ENCODE measurements at places on chromosomes 16 and 17.

- DNase-seq: no peak
Measured at GRCh38 chr16:68273896-68274295, 9.6 kb downstream of the SLC7A6 start.

- DNase-seq: no peak
Measured at GRCh38 chr16:84090211-84090610, 26.5 kb downstream of the MBTPS1 start.

- no peak for DNase-seq
Measured at GRCh38 chr17:12195418-12195817, 174.7 kb downstream of the MAP2K4 start.

GRCh38 chr17:65265276-65265675 lies 128.1 kb downstream of the RGS9 start:
- DNase-seq: no peak

GRCh38 chr17:42060231-42060630 lies 9.8 kb upstream of the C17orf113 start:
- DNase-seq: no peak

DNA sequence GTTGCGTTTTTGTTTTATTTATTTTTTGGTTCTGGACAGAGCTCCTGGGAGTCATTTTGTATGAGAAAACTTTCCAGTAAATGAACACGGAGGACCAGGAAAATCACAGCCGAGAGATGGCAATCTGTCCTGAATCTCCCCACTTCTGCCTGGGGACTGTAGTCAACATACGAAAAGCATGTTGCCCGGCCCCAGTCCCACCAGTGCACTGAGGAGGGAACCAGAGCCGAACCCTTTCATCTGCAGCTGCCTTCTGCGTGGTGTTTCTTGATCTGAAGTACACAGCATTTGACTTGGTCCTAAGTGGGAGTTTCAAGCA lies 18.9 kb downstream of the SNX11 start:
- DNase-seq: no peak

DNA sequence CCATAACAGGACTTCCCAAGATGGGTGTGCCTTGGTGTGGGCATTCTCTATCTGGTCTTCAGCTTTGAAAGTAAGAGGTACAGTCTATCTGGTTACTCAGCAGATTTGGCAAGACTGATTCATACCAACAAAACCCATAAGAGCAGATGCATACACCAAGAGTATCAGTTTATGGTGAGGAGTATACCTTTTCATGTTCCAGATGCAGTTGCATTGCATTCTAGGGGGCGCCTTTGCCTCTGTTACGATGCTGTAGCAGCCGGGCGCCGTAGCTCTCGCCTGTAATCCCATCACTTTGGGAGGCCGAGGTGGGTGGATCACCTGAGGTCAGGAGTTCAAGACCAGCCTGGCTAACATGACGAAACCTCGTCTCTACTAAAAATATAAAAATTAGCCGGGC lies 31.1 kb upstream of the CARMIL2 start:
- no peak for DNase-seq

DNA sequence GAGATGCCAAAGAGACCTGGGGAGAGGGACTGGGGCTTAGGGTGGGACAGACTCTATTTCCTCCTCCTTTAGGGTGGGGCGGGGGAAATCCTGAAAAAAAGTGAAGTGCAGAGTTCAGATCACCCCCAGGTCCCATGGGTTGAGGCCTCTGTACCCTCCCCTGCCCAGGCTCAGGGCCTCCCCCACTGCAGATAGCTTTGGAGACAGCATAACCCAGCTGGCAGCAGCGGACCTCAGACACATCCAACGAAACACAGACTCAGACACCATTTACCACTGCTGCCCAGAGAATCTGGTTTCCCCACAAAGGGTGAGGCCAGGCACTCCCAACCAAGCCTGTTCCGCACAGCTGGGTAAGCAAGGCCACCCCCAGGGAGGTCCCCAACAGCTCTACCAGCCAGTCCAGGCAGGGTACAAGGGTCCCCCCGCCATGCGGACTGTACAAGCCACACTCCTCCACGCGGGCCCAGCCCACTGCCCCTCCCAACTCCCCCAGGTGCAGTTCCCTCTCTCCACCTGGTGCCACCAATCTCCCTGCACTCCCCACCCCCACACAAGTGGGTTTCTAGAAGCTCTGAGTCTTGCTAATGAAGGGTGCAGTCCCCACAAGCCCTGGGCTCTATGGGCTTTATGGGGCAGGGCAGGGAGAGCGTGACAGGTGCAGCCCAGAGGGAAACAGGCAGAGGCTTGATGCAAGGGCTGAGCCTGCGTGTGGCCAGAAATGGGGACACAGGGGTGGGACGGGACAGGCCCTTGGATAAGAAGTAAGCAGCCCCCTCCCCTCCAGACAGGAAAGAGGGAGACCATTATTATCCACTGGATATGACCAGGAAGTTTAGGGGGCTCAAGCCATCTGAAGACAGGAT lies 8.9 kb downstream of the RHBDF2 start:
- DNase-seq: no peak

- DNase-seq: no peak
Measured at GRCh38 chr16:67560827-67561342, 1.4 kb upstream of the CTCF start.

- no peak for DNase-seq
Measured at GRCh38 chr16:74778646-74779045, 4.0 kb upstream of the FA2H start.

DNA sequence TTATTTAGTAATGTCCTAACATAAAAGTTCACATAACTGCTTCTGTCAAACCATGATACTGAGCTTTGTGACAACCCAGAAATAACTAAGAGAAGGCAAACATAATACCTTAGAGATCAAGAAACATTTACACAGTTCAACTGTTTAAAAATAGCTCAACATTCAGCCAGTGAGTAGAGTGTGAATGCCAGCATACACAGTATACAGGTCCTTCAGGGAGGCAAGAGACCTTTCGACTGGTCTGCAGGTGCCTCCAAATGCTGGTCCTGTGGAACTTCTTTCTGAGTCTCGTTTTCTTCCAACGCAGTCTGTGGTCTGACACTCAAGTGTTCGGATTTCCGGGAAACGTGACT lies 10.3 kb downstream of the MRPS23 start:
- DNase-seq: no peak

- DNase-seq: no peak
Measured at GRCh38 chr16:56306690-56307533, 115.6 kb downstream of the GNAO1 start.

DNA sequence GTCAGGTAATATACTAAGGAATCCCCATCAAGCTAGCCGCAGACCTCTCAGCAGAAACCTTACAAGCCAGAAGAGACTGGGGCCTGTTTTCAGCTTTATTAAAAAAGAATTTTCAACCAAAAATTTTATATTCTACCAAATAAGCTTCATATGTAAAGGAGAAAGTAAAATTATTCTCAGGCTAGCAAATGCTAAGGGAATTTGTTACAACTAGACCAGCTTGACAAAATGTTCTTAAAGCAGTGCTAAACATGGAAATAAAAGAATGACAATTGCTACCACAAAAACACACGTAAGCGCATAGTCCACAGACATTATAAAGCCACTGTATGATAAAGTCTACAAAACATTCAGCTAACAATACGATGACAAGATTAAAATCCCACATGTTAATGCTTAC lies 449.4 kb upstream of the MON1B start:
- DNase-seq: no peak

GRCh38 chr17:44197980-44198720 lies 1.5 kb downstream of the ATXN7L3 start:
- DNase-seq: no peak

- no peak for DNase-seq
Measured at GRCh38 chr17:48241131-48241591, 133.6 kb downstream of the SNX11 start.

DNA sequence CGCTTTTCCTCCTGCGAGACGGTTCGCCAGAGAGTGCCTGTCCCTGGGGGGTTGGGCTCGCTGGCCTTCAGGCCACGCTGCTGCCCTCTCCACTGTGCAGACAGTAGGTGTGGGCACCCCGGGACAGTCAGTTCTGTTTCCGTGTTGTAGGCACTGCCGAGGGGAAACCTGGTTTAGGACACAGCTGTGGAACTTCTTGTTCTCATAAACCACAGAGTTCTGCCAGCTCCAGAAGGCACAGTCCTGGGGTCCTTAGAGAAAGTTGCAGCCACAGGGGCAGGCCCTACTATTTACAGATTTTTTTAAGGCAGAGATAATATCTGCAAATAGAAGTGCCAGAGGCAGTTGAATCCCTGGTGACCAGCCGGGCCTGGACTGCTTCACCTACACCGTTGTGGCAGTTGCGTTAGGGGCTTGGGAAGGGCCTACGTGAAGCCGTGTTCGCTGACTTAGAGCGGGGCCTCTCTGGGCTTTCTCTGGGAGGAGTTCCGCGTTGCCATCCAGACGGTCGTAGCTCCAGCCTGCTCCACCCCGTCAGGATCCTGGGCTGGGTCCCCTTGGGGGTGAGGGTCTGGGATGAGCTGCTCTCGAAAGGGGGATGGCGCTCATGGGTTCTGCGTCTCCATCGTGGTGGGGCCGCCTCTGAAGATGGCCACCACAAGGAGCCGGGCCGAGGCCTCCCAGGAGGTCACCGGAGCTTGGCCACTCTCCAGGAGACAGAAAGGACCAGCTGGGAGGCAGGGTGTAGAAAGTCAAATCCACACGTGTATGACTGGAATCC lies 126.3 kb downstream of the BANP start:
- no peak for DNase-seq

GRCh38 chr17:21174713-21175112 lies 39.2 kb downstream of the TMEM11 start:
- no peak for DNase-seq

DNA sequence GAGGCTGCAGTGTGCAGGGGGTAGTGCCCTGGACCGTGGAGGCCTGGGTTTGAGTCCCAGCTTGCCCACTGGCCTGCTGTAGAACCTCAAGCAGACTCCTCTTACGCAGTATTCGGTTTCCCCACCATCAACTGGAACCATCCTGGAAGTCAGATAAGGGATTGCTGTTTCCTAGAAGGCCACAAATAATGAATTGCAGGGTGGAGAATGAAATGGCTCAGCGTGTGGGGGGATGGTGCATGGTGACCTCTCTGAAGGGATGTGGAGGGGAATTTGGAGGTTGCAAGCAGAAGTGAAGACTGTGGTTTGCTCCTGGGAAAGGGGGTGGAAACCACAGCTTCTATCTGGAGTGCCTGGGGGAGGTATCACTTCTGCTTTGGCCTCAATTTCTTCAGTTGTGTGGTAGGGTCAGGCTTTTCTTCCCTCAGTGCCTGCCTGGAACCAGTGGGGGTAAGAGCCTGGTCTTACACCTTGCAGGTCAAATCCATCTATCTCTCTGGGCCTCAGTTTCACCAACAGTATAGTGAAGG lies 1.7 kb downstream of the ADGRG5 start:
- no peak for DNase-seq

- DNase-seq: no peak
Measured at GRCh38 chr16:49832177-49832576, 23.7 kb downstream of the ZNF423 start.

DNA sequence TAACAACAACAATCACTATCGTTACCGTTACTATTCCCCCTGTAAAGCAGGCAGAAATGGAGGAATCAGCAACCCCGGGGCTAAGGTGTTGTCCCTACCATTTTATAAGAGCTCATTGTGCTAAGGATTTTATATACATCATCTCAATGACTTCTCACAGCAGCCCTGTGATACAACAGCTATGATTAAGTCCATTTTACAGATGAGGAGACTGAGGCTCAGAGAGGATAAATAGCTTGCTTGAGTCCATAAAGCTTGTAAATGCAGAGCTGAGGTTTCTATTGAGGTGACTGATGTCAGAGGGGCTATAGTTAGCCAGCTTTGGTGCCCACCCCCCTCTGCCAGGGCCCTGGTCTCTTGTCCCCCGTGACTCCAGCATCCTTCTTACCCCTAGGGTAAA lies 16.7 kb upstream of the PDK2 start:
- no peak for DNase-seq

GRCh38 chr16:75206749-75207451 lies at the start of gene CTRB2:
TSS of gene CTRB2 (minus strand) at chr16:75207161. CDS start at chr16:75207141, 20 bp downstream.
- DNase-seq: no peak

- DNase-seq: no peak
Measured at GRCh38 chr17:77611791-77612502, 346.6 kb upstream of the TNRC6C start.

- DNase-seq: no peak
Measured at GRCh38 chr17:38464723-38465390, 36.6 kb downstream of the ARHGAP23 start.

- no peak for DNase-seq
Measured at GRCh38 chr17:7354262-7354843, 603 bp upstream of the TMEM95 start.

- no peak for DNase-seq
Measured at GRCh38 chr17:2071455-2072281, 16.8 kb downstream of the HIC1 start.

GRCh38 chr16:27764869-27765675 lies 215.1 kb downstream of the KATNIP start:
- no peak for DNase-seq

GRCh38 chr16:27918755-27919154 lies 144.8 kb downstream of the GSG1L start:
- no peak for DNase-seq

- DNase-seq: no peak
Measured at GRCh38 chr17:69218986-69219385, 9.6 kb downstream of the ABCA10 start.

GRCh38 chr17:18156171-18156975 lies 27.3 kb upstream of the ALKBH5 start:
- no peak for DNase-seq

DNA sequence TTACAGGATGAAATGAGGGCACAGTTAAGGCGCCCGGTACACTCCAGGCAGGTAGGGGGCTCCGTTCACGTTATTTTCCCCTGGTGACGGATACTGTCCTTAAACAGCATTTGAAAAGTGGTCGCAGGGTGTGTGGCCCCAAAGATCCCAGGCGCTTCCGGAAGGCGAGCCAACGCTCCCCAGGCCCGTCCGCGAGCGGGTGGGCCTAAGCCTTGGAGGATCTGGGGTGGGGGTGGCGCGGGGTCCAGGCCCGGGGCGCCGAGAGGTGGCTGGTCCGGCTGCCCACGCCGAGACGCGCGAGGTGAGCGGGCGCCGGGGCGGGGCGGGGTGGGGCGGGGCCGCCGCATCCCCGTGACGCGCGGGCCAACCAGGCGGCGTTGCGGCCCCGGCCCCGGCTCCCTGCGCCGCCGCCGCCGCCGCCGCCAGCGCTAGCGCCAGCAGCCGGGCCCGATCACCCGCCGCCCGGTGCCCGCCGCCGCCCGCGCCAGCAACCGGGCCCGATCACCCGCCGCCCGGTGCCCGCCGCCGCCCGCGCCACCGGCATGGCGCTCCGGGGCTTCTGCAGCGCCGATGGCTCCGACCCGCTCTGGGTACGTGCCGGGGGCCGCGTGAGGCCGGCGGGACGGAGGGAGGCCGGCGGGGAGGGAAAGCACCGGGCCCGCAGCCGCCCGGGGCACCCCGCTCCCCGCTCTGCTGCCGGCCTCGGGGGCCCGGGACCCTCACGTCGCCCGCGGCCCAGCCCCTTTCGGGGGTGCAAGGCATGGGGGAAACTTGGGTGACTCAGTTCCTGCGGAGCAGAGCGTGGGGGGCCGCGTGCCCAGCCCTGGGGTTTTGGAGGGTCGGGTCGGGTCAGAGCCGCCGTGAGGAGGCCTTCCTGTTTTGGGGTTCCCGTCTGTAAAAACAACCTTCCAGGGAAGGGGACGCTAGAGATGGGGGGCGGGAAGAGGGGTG lies at the start of gene ABCC1:
Gene ABCC1 (plus strand): TSS at position 407 of the 951 bp plus-strand sequence. CDS start 136 bp downstream, at position 543.
- DNase-seq: no peak
